NCI-H460 (cell line): ENCODE measurements at places on chromosomes 3 and 15.
A peak's percentile ranks its signal among the peaks of the same experiment; 100 is the strongest.

- no peak for DNase-seq
Observed at GRCh38 chr3:189195302-189195701, 23.5 kb downstream of the TPRG1 start.

- DNase-seq = no peak
Observed at GRCh38 chr3:39067286-39067685, 15.5 kb downstream of the WDR48 start.

GRCh38 chr3:178507507-178508442, 28.5 kb upstream of the KCNMB2 start:
- no peak for DNase-seq

GRCh38 chr3:132535575-132536441, 61.3 kb upstream of the ACKR4 start:
- DNase-seq = peak; percentile 65

DNA sequence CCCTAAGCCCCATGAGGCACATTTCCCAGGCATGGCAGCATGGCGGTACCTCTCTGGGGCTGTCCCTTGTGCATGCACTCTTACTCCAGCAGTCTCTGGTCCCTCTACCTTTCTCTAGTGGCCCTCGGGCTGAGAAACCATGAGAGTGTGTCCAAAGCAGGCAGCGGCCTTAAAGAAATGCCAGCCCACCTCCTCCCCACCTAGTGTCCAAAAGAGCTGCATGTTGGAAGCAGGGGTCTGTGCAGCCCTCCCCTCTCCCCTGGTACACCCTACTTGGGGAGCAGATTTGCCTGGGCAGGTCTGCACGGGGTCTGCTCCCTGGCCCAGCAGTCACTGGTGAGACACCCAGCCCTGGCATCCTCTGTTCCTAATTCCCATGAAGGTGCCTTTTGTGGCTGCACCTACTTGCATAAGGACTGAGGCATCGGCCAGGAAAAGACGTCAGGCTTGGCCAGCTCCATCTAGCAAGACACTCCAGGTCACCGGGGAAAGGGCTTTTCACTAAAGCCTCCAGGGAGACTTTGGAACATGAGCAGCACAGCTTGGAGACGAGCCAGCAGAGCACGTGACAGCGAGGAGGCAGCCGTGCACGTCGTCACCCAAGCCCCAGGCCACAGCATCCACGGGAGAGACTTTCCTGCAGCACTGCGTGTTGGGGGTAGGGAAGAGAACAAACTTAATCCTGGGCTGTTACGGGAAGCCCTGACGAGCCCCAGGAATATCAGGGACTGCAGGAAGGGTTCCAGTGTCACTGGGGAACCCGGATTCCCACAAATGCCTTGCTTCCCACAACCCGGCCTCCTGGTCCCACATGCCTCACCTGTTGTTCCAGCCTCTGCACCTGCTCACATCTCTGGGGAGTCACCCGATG, 38.8 kb downstream of the TM2D3 start:
- DNase-seq = no peak

DNA sequence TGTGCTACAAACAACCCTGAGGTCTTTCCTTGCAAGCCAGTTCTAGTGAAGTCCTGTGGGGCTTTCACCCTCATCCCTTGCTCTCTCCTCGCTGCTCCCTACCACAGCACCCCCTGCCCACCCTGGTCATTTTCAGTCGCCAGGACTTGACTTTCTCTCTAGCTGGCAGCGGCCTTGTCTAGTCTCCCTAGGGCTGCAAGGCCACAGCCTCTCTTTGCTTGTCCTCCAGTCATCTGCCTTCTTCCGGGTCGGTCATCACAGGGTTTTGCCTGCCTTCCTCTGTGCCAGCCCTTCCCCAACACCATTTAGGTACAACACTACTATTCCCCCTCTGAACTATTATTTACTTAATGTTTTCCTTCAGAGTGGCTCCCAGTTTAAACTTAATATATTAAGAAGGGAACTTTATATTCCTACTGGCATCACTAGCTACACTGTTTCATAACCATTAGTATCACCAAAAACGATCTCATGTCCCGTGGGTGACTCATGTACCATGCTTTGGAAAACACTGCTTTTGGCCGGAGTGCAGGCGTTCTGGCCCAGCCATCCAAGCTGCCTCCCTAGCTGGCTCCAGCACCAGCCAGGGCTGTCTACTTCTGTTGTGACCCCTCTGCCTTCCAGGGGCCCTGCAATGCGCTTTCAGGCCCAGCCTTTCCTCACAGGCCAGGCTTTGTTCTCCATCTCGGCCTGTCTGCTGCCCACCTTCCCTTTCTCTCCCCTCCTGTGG, 21.4 kb downstream of the FAH start:
- no peak for DNase-seq

GRCh38 chr3:154517404-154517803, 87.4 kb upstream of the GPR149 start:
- no peak for DNase-seq

- no peak for DNase-seq
Observed at GRCh38 chr3:189143321-189143720, 28.4 kb upstream of the TPRG1 start.

GRCh38 chr3:60316121-60316797, 935.0 kb downstream of the FHIT start:
- no peak for DNase-seq

GRCh38 chr3:128482666-128483656, 10.0 kb downstream of the GATA2 start:
- no peak for DNase-seq

DNA sequence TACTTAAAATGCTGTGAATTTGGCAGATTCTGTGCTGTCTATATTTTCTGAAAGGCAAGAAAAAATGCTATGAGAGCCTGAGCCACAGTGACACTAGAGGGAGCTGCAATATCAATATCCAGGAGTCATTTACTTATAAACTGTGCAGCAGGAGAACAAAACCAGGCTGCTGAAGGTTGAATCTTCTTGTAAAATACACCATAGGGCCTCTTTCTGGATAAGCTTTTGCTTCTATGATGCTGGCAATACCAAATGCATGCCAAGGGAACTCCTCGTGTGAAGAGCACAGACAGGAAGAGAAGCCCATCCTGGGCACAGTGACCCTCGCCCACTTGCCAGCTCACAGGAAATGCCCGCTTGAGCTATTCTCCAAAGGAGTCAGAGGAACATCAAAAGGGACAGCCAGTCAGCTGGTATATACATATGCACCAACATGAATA, 48.0 kb upstream of the TSPAN3 start:
- DNase-seq = peak; percentile 52

GRCh38 chr15:101121511-101122090, 130.2 kb downstream of the CHSY1 start:
- DNase-seq = no peak

DNA sequence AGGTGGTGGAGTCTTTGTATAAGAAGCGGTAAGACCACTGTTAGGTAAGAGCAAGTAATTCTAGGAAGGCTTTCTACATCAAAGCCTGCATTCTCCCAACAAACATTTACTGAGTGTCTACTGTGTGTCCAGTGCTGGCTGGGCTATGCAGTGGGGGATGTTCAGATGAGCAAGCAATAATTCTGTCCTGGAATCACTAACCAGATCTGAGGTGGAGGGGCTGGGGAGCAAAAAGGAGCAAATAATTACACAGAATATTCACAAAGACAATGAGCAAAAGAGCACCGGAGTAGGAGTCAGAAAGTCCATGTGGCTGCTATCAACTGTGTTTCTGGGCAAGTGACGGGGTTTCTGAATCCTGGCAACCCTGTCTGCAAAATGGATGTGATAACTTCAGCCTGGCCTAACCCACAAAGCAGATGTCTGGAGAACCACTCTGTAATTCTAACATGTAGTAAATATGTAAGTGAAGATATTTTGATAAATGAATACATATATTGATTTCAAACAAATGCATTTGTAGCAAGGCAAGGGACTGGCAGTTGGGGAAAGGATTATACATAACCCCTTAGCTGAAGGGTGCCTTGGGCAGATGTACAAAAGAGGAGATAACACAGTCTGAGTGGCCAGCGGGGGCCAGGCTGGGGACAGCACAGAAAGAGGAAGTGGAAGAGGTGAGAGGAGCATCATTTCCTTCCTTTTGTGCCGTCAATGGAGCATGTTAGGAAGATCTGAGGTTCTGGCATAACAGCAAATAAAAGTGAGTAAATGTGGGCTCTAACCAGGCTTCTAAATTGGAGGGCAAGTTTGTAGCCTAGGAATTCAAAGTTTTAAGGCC, 28.8 kb downstream of the CYP8B1 start:
- DNase-seq = no peak

GRCh38 chr3:179348325-179349013, 960 bp downstream of the MFN1 start:
- DNase-seq = no peak

DNA sequence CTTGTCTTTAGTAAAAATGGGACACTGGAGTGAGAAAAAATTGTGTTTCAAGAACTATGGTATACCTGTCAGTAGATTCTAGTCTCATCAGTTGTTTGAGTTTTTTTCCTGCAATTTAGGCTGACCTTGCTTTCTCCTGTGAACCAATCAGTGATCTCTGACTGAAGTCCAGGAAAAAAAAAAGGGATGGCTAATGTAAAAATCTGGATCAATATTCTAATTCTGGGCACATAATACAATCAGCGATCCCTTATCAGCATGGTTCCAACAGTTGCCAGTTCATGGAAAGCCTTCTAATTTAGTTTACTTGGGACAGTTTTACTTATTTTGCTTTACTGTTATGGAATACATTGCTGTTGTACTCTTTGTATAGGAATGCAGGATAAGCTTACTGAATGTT, 17.0 kb downstream of the TRPM7 start:
- no peak for DNase-seq

- no peak for DNase-seq
Observed at GRCh38 chr3:113193719-113194118, 17.6 kb upstream of the BOC start.

DNA sequence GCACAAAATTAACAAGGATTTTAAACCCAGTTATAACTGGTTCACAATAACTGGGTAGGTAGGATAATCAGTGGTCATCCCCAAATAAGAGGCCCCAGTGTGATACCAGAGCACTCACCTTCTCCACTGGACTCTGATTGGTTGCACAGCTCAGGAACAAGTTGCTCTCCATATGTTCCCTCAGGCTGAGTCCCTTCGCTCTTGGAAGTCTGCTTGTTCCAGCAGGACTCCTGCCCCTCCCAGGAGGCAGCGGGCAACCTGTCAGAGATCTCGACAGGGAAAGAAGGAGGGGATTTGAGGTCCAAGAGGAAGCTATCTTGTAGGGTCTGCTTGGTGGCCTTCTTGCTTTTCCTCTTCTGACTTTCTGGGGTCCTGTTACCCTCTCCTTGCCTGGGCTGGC, 51.6 kb upstream of the HEG1 start:
- DNase-seq = no peak

- no peak for DNase-seq
Observed at GRCh38 chr3:77320514-77320913, 280.6 kb downstream of the ROBO2 start.

DNA sequence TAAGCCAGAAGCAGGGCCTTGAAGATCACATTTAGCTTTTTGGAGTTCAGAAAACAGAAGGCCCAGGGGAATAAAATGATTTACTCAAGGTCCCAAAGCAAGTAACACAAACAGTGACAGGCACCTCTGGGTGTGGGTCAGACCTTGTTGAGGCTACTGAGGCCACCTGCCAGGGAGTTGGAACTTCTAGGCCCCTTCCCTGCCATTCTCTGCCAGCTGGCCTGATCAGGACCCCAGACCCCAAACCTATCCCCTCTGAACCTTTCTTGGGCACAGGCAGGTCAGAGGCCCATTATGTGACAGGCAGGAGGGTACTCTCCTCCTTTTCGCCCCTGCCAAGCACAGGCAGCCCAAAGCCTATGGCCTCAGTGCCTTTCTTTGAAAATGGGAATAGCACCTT, 49.4 kb upstream of the ATP2B2 start:
- no peak for DNase-seq

DNA sequence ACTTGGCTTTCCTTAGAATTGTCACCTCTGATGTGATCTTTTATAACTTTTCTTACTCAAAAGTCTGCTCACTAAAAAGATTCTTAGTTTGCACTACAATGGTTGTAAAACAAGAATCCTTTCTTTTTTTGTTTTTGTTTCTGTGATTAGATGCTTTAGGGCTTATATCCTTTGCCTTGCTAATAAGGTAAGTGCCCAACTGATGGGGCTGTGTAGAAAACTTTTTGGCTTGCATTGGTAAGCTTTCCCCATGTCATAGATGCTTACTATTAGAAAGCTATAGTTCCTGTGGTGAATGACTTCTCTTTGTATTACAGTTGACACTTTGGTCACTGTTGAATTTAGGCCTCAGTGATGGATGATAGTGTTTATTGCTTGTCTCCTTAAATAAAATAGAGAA, 5.1 kb downstream of the ABHD5 start:
- no peak for DNase-seq

- DNase-seq = no peak
Observed at GRCh38 chr15:92853222-92853621, 46.9 kb upstream of the CHD2 start.

- DNase-seq = no peak
Observed at GRCh38 chr3:156772588-156773206, 53.5 kb upstream of the LEKR1 start.

GRCh38 chr3:69290430-69290829, 95.5 kb downstream of the FRMD4B start:
- DNase-seq = no peak

- peak; percentile 27 for DNase-seq
Observed at GRCh38 chr3:24494618-24495325, at the start of gene THRB. THRB (minus strand) TSS chr3:24494850.

DNA sequence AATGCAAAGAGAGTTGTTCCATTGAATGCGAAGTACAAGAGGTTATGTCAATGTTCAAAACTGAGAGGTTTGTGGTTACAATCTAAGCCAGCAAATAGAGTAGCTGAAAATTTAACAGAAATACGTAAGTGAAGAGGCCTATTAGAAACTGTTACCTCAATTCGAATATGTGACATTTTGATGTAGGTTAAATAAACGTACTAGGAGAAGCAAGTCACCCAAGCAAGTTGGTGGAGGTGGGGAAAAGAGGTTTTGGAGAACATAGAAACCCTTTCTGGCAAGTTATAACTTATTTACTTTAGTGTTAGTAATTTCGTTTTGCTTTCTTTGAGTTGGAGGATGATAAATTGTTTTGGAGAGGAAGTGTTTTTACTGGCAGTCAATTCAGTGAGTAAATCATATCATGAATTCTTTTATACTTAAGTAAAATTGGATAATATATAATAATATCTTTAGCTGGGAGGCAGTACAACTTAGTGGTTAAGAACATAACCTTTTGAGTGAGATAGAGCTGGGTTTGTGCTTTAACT, 91.2 kb upstream of the NAALADL2 start:
- DNase-seq = peak; percentile 77

DNA sequence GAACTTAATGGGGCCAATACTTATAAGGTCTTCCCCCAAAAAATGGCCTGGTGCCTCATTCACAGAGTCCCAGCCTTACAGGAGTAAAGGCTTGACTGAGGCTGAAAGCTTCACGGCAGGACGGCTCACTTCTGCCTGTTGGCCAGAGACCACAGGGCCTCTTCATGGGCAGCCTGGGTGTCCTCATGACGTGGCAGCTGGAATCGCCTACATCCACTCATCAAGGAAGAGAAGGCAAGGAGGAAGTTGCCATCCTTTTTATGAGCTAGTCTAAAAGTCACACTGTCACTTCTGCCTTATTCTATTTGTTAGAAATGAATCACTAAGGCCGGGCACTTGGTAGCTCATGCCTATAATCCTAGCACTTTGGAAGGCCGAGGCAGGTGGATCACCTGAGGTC, 89.3 kb upstream of the DGKG start:
- DNase-seq = no peak
